ENCODE measurements at places on chromosomes 5 and 9.

- DNase-seq = peak; percentile 40
Observed at GRCh38 chr5:94793816-94794198, 175.3 kb downstream of the SLF1 start.

- DNase-seq = no peak
Observed at GRCh38 chr5:163659568-163659902, 154.1 kb downstream of the MAT2B start.

- DNase-seq = peak; percentile 66
Observed at GRCh38 chr9:106945727-106946660, 83.0 kb downstream of the ZNF462 start.

DNA sequence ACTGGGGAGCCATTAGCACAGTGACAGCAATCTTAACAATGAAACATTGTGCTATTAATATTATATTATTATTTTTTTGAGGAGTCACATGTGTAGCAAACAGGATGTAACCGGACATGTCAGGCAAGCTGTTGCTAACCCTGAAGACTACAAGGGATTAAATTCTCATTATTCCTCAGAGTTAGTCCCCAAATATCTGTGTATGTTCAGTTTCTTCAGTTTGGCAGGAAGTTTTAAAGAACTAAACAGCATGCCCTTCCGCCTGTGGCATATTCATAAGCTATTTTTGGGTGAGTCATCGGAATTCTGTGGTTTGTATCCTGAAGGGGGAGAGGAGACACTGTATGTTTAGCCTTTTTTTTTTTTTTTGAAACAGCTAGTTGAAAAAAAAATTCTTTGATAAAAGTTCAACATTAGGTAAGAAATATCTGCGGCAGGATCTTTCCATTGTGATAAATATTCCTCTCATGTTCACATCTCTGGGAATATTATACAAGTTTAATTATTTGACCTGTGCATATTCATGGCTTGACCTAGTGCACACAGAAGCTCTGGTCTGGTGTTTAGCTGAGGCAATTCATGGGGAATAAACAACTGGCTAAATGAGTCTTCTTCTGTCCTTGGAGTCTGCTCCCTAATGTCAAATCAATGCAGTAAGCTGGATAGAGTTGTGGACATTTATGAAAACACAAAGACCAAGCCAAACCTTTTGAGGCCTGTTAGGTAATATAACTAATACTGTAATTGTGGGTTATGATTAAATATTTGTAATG, 202.7 kb upstream of the CDKN2B start:
- DNase-seq = peak; percentile 97

DNA sequence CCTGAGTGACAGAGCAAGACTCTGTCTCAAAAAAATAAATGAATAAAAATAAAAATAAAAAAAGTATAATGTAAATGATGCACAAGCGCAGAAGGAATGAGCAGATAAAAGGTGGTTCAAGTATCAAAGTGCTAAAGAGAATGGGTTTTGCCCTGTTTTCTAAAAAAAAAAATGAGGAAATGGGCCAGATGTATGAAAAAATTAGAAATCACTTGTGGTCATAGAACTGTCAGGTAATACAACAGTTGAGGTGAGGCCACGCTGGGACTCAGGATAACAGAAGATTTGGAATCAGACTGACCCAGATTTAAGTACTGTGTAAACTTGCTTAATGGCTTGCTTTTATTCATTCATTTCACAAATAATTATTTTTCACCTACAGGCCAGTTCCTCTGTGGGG, 69.8 kb downstream of the MAPKAP1 start:
- DNase-seq = no peak

DNA sequence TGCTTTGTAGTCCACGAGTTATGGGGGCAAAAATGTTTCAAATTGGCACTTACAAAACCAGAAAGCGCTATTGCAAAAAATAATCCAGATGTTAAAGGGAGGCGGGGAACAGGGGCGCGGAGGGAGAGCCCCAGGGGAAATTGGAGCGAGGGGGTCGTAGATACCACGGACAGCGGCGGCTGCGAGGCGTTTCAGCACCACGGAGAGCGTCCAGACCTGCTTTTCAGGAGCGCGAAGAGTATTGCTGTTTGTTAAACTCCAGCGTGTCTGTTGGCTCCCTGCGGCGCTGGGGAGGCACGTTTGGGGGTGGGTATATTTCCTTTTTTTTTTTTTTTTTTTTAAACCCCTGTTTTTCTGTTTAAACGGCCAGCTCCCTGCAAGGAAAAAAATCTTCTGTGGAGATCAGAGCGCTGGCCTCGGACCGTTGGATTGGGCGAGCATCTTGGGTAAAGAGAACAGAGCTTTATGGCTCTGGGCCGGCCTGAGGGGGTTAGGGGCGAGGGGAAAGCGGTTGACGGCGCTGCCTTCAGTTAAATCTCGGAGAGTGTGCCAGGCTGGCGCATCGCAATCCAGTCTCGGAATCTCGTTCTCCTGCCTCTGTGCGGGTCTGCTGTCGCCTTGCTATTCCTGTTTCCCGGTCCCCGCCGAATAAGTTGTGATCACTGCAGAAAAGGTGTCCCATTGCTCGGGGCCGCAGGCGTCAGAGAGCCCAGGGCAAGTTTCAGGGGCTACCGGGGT, at the start of gene GLRA1:
GLRA1 (minus strand) TSS at position 288 of the 738 bp plus-strand sequence. CDS start 302 bp downstream, outside the sequence.
- DNase-seq = no peak

DNA sequence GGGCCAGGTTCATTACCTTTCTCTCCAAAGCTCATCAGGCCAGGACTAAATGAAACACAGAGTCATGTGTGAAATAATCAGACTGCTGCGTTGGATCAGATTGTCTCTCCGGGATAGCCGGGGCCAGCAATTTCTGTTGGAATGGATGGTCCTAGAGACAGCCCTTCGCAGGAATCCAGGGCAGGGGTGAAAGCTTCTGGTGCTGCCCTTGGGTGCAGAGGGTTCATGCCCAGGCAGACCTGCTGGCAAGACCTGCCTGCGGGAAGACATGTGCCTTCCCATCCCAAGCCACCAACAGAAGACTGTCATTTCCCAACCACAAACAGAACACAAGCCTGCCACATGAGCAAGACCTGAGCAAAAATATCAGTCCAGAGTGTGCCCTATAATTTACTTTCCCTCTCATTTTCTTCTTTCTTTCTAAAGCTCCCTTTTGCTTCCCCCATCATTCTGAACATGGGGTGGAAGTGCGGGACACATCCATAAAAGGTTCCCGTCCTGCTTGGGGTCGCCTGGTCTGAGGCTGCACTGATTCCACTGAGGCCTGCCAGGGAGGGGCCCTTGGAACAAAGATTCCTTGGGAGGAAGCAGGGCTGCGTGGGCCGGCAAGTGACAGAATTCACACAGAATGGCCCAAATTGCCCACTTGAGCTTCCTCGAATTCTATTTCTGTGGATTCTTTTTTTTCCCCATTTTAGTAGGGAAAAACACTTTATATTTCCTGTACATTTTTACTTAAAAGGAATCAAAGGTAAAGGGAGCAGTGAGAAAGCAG, 57.3 kb downstream of the UBE2QL1 start:
- no peak for DNase-seq

All from non-pigmented ciliary epithelial cell (primary cell).